ENCODE measurements at places on chromosomes 1 and 21.
A peak's percentile ranks its signal among the peaks of the same experiment; 100 is the strongest.

- DNase-seq, result no peak
These were observed 37.8 kb upstream of the DOCK7 start for GRCh38 chr1:62726011-62726442.

- no peak for DNase-seq
These were observed 112.3 kb downstream of the TSEN15 start for GRCh38 chr1:184163674-184164465.

DNA sequence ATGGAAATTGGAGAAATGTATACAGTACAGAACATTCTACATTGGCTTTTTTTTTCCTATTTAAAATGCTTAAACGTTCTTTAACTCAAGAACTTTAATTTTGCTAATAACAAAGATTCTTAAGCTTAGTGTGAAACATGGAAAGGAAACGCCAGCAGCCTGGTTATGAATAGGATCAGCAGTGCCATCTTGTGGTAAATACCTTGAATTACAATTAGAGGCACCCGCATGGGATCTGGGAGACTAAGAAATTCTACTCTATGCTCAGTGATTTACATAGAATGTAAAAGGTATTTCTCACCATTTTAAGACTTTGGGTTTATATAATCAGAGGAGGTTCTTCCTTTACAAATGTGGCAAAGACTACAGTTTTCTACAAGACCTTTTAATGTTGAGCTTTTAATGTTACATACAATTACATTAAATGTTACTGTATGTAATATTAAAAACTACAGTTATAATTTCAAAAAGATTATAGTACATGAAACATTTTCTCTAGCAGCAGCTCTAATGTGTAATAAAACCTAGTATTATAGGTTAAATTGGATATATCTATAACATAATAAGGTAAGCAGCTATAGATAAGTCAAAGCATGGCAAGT lies 32.1 kb upstream of the APOBEC4 start:
- DNase-seq, result peak; percentile 11

DNA sequence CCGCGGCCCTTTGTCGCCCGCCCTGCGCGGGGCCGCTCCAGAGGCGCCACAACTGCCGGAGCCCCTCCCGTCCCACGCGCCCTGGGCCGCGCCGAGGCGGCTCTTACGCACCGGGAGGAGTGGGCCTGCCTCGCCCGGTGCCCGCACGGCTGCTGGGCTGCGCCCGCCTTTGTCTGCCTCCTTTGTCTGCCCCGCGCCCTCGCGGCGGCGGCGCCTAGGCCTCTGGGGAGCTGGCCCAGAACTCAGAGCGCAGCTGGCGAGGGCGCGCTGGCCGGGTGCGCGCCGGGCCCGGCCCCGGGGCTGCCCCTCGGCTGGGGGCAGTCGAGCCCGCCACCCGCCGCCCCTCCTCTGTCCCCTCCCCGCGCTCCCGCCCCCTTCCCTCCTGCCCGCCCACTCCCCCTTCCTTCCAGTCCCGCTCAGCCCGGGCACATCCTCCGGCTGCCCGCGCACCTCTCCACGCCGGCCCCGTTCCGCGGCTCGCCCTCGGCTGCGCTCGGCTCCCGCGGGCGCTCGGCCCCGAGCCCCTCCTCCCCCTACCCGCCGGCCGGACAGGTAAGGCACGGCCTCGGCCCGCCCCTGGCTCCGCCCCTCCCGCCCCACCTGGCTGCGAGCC lies at the start of gene DRAXIN:
Gene DRAXIN, plus strand, starts transcription at position 409 of the 613 bp plus-strand sequence. CDS start 14,549 bp downstream, outside the sequence.
- peak; percentile 79 for DNase-seq

- no peak for DNase-seq
These were observed 6.7 kb downstream of the SLC19A1 start for GRCh38 chr21:45535341-45536081.

GRCh38 chr1:30788580-30789387 lies 31.2 kb upstream of the LAPTM5 start:
- DNase-seq, result no peak

GRCh38 chr21:34075760-34076660 lies 2.6 kb downstream of the MRPS6 start:
- DNase-seq, result no peak

DNA sequence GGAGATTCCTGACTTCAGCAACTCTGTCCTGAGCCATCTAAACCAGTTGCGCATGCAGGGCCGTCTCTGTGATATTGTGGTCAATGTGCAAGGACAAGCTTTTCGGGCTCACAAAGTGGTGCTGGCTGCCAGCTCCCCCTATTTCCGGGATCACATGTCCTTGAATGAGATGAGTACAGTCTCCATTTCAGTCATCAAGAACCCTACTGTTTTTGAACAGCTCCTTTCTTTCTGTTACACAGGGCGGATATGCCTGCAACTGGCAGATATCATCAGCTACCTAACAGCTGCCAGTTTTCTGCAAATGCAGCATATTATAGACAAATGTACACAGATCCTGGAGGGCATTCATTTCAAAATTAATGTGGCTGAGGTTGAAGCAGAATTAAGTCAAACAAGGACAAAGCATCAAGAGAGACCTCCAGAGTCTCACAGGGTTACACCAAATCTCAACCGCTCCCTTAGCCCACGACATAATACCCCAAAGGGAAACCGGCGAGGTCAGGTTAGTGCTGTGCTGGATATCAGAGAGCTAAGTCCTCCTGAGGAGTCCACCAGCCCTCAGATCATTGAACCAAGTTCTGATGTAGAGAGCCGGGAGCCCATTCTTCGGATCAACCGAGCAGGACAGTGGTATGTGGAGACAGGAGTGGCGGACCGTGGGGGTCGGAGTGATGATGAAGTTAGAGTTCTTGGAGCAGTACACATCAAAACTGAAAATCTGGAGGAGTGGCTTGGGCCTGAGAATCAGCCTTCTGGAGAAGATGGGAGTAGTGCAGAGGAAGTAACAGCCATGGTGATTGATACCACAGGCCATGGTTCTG lies 2.3 kb downstream of the ZBTB37 start:
- DNase-seq, result no peak

DNA sequence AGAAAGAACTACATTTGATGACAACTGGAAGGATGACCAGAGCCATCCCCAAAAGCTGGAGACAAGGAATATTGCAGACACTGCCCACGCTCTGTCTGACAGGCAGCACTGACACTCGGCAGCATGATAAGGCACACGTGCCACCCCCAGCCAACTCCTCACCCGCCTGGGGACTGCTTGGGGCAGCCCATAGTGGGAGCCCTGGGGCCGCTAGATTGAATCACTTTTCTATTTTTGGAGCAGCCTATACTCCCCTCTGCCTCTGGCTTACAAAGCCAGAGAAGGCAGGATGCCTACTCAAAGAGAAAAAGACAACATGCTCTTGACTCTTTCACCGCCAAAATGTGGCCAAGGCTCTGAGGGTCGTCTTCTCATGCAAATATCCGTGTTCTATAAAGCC lies 1.3 kb downstream of the SMG5 start:
- DNase-seq, result no peak

DNA sequence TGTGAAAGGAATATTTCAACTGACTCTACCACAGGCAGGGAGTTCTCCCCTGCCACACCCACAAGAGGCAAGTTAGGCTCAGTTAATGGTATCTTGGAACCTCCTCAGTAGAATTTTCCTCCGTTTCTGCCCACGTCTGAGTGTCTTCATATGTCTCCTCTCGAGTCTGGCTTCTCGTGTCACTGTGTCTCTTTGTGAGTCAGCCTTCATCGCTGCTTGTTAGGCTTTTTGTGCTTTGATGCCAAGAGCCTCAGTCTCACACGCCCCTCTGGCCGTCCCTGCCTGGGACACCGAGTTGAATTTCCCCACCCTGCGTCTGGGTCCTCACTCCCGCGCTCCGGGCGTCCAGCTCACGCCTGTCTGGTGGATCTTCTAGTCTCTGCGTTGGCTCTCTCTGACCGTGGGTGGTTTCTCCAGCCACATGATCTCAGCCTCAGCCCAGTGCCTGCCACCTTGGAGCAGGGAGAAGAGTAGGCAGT lies 125.7 kb upstream of the GADD45A start:
- no peak for DNase-seq

DNA sequence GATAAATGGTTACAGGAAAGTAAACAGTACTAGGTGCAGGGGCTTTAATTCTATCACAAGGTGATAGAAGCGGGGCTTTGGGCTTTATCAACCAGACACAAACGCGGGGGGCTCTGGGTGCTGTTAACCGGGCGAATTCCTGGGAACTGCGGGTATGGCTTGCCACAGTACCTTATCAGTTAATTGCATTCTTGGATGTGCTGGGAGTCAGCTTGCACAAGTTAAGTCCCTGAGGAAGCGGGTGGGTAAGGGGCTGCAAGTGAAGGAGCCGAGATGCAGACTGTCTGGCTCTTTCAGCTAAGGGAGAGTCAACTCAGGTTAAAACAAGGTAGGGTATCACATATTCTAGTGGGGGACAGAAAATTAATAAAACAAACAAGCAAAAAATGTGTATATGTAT lies 661 bp downstream of the GBP4 start:
- DNase-seq, result no peak

DNA sequence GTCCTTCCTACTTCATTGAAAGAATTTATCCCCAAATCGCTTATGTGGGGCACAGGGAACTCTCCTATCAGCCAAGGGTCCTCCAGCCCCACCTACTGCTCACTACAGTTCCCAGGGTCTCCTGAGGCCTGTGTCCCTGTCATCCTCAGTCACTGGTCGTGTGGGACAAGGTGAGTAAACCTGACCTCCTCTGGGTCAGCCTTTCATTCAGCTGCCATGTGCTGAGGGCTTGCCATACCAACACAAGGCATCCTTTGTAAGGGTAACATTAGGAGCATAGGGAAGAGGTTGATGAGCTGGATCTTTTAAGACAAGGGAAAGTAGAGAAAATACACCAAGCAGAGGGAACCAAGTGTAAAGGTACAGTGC lies 11.2 kb upstream of the SNAPIN start:
- no peak for DNase-seq

- DNase-seq, result no peak
These were observed 23.8 kb downstream of the GLMN start for GRCh38 chr1:92274939-92275338.

- DNase-seq, result no peak
These were observed 2.1 kb upstream of the TMCO2 start for GRCh38 chr1:40245686-40246085.

- no peak for DNase-seq
These were observed 5.8 kb downstream of the PCNT start for GRCh38 chr21:46329796-46330195.

All from nephron progenitor cell (in vitro differentiated cells).